ENCODE measurements at places on chromosomes 1 and 21.

- DNase-seq: no peak
Observed at GRCh38 chr1:48506870-48507269, 34.9 kb upstream of the SPATA6 start.

DNA sequence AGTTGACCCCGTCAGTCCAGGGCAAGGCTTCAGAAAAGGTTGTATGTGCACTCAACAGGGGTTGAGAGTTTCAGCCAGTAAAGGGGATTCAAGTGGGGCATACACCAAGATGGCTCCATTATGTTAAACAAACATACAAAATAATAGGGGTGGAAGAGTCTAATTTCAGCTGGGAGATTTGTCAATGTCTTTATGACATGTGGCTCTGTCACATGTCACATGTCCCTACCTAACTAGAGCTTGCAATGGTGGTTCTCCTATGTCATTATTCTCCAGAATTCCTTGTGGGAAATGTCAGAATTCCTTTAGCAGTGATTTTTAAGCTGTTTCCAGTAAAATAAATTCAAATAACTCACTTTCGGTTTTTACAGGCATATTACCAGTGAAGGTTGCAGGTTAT, 392.0 kb upstream of the ADGRL4 start:
- no peak for DNase-seq

DNA sequence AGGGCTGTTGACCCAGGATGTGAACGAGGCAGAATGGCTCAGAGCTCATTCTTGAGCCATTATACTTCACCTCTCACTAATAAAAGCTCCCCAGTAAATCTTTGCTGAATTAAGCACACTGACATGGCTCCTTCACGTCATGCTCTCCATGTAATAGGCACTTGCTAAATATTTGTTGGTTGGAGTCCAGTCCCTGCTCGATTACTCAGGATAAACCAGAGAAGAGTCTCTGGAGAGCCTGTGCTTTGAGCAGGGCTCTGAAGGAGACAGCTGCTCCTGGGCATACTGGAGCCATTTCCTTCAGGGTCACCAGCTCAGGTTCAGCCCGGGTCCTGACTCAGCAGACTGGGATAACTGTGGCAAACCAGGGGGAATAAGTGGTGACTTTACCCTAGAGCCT, 46.9 kb downstream of the HLX start:
- no peak for DNase-seq

DNA sequence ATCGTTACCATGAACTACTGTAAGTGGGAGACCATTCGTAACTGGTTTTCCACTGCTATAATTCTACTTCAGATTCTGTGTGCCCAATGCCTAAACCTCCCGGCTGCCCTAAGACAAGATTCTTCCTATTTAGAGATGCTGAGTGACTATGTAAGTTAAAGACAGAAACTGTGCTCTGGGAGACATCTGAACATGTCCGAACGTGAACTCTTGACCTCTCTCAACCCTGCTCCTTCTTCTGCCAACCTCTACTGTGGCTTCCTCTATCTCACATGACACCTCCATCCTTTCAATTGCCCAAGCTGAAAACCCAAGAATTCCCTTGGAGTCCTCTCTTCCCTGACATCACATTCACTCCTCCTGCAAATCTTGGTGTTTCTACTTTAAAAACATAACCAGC, 182.9 kb downstream of the AKT3 start:
- no peak for DNase-seq

DNA sequence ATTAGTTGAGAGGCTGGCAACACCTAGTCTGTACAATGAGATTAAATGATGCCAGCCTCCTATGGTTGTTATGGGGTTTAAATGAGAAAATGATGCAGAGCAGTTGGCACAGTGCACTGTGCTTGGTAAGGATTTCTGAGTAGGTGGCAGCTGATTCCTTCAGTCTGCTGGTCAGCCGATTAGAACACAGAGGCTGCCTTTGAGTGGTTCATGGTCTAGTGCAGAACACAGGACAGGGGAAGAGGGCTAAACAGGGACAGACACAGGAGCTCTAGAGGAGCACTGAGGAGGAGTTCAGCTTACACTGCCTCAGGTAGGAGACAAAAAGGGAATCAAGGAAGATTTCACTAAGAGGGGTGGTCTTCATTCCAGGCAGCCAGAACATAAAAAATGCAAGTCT, 1.4 kb downstream of the TIE1 start:
- DNase-seq: no peak

- peak; percentile 39 for DNase-seq
Observed at GRCh38 chr1:245541369-245541768, 386.6 kb downstream of the KIF26B start.

DNA sequence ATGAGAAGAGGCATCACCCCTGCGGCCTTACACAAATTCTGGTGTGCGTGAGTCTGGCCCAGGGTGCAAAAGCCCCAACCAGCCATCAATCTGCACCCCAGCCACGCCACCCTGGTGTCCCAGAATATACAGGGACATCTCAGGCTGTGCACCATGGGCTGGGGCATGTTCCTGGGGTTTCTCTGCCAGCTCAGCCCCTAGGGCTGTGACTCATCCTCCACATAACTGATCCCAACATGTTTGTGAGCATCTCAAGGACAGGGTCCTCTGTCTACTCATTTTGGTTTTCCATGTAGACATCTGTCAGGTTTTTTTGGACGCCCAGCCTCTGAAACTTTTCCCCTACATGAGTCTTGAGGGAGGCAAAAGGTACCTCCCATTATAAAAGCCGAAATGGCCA, 511 bp downstream of the ZNF683 start:
- no peak for DNase-seq

DNA sequence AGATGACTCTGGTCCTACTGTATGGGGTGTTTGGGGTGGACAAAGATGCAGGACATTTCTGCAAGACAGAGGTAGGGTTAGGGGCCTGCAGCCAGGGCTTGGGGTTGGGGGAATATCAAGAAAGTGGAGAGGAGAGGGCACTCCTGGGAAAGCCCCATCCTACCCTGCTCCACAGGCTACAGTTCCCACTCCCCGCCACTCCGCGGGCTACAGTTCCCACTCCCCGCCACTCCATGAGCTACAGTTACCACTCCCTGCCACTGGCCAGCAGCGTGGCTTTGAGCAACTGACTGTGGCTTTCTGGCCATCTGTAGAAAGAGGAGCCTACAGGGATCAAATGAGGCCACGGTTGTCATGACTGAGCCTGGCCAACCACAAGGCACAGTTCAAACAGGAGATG, 93.8 kb upstream of the GRIK3 start:
- no peak for DNase-seq

- no peak for DNase-seq
Observed at GRCh38 chr1:58866578-58866977, 82.7 kb upstream of the JUN start.

DNA sequence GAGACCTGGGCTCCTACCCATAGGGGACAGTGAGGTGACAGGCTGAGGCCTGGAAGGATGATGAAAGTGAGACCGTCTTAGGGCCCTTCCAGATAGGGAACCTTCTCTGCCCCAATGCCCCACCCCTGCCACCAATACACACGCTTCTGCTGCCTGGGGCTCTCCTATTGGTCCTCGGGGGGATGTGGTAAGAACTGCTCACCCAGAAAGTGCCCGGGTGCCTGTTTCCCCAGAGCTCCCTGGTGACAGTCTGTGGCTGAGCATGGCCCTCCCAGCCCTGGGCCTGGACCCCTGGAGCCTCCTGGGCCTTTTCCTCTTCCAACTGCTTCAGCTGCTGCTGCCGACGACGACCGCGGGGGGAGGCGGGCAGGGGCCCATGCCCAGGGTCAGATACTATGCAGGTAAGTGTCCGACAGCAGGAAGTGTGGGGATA, 948 bp downstream of the SEMA4A start:
- DNase-seq: no peak

DNA sequence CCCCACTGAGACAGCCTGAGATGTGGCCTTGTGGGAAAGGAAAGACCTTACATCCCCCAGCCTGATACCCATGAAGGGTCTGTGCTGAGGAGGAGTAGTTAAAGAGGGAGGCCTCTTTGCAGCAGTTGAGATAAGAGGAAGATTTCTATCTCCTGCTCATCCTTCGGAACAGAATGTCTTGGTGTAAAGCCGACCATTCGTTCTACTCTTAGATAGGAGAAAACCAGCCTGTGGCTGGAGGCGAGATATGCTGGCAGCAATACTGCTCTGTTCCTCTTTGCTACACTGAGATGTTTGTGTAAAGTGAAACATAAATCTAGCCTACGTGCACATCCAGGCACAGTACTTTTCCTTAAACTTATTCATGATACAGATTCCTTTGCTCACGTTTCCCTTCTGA, 1.5 kb upstream of the CCDC27 start:
- DNase-seq: no peak

DNA sequence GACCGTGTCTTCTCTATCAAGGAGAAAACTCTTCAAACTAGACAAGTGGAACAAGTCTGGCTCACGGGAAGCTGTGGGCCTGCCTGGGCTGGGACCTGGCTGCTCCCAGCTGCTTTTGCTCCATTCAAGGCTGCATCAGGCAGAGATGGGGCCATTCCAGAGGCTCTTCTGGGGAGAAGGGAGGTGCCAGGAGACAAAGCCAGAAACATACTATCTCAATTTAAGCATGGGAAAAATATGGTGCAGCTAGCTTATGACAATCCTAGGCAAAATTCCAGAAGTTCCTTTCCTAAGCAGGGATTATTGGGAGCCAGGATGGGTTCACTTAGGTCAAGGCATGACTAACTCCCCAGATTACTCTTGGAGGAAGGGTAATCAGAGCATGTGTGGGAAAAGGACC, 90.8 kb upstream of the SLC2A1 start:
- DNase-seq: peak; percentile 13

DNA sequence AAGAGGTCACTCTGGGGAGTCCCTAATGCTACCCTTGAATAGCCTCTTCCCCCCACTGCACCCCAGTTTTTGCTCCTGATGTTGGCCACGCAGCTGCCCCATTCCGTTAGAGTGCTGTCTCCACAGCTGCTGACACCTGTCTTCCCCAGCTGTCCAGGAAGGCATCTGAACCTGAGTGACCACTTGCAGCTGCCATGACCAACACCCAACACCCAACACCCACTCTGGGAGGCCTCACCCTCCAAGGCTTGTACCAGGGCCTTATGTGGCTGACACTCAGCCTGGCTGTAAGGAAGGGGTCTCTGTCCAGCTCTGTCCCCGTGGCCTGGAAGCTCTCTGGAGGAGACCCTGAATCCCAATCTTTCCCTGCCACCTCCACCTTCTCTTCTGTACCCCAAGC, 26.7 kb upstream of the LDLRAP1 start:
- DNase-seq: no peak
